ENCODE measurements at places on chromosomes 6 and 20.

- no peak overlapping the region for H3K4me3 ChIP-seq
- peaks cover 20% of the 10 kb centered on the region for H3K36me3 ChIP-seq
- H3K4me1 ChIP-seq = no peaks in the 10 kb centered on the region
Observed at GRCh38 chr20:32707691-32708581, 34.2 kb upstream of the C20orf203 start.

GRCh38 chr20:40913224-40914185 lies 115.1 kb upstream of the TOP1 start:
- H3K27ac ChIP-seq = no peak overlapping the region
- no peak overlapping the region for H3K4me3 ChIP-seq
- DNase-seq = no peak

DNA sequence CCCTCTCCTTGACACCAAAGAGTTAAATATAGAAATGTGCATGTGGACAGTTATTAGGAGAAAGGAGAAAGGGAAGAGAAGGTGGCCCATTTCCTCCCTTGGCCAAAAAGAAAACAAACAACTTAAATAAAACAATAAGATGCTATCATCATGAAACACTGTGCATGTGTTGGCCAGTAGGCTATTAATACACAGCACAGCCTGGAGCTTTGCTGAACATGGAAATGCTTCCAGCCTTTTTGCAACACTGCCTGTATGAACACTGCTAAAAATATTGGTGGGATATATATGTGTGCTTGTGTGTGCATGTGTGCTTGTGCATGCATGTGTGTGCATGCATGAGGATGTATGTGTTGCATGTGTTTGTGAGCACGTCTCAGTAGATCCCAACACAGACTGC lies 100.4 kb downstream of the LY86 start:
- no peak overlapping the region for H3K27ac ChIP-seq
- H3K4me3 ChIP-seq = no peak overlapping the region
- DNase-seq = no peak

- H3K27ac ChIP-seq = no peak overlapping the region
- no peak for DNase-seq
- H3K4me3 ChIP-seq = no peak overlapping the region
Observed at GRCh38 chr6:89042664-89043063, 37.9 kb upstream of the PNRC1 start.

- no peak overlapping the region for H3K4me3 ChIP-seq
- DNase-seq = no peak
- no peaks in the 10 kb centered on the region for H3K27me3 ChIP-seq
- no peaks in the 10 kb centered on the region for H3K36me3 ChIP-seq
Observed at GRCh38 chr6:73032586-73032985, 192.7 kb downstream of the KHDC1L start.

- no peak overlapping the region for H3K27ac ChIP-seq
- no peak for DNase-seq
- H3K27me3 ChIP-seq = no peaks in the 10 kb centered on the region
- H3K4me1 ChIP-seq = no peaks in the 10 kb centered on the region
Observed at GRCh38 chr6:74447013-74447412, 751.0 kb downstream of the CD109 start.

DNA sequence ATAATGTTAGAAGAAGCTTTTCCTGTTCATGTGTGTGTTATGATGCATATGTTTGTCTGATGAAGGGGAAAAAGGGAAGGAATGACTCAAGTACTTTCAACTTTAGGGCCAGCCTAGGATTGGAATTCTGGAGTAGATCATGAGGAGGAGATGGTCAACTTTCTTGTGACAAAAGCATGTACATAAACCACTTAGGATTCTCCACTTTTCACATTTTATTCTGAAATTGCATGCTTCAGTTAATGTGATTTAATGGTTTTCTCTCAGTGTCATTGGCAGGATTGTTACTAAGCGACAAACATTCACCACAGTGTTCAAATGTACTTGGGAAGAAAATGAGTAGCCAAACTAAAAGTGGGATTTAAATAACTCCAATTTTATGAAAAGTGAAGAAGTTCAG lies 80.1 kb downstream of the UTRN start:
- H3K4me3 ChIP-seq = no peak overlapping the region
- H3K36me3 ChIP-seq = peaks cover 5% of the 10 kb centered on the region
- no peaks in the 10 kb centered on the region for H3K27me3 ChIP-seq
- H3K4me1 ChIP-seq = peaks cover 4% of the 10 kb centered on the region

- no peaks in the 10 kb centered on the region for H3K4me1 ChIP-seq
- DNase-seq = no peak
- H3K27me3 ChIP-seq = no peaks in the 10 kb centered on the region
Observed at GRCh38 chr6:156538875-156539660, 238.1 kb upstream of the ARID1B start.

DNA sequence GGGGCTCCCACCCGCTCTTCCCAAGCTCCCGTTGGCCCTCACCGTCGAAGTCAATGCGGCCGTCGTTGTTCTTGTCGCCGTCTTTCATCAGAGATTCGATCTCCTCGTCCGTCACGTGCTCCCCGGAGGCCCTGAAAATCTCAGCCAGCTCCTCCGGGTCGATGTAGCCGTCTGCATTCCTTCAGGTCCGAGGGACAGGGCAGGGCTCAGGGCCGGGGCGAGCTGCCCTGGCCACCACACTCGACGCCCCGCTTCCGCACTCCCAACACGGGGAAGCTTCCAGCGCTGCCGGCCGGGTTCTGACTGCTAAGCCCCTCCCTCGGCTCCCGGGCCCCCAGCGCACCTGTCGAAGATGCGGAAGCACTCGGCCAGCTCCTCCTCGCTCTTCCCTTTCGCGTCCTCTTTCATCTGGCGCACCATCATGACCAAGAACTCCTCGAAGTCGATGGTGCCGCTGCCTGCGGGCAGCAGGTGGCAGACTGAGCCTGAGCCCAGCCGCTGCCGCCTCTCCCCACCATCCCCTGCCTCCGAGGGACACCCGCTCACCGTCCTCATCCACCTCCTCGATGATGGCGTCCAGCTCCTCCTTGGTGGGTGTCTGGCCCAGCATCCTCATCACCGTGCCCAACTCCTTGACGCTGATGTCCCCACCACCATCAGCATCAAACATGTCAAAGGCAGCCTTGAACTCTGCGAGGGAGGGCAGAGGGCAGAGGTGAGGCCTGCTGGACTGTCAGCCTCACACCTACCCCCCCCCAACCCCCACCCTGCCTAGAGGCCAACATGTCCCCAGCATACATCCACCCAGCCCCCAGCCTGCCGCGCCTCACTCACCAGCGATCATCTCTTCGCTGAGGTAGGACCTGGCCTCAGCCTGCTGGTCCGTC lies 2.9 kb downstream of the TNNC2 start:
- no peak overlapping the region for H3K27ac ChIP-seq
- H3K36me3 ChIP-seq = no peaks in the 10 kb centered on the region
- H3K4me1 ChIP-seq = peaks cover 5% of the 10 kb centered on the region
- DNase-seq = peak; percentile 26
- H3K27me3 ChIP-seq = peaks cover 12% of the 10 kb centered on the region
- peak overlapping the region; percentile 35 for H3K4me3 ChIP-seq

DNA sequence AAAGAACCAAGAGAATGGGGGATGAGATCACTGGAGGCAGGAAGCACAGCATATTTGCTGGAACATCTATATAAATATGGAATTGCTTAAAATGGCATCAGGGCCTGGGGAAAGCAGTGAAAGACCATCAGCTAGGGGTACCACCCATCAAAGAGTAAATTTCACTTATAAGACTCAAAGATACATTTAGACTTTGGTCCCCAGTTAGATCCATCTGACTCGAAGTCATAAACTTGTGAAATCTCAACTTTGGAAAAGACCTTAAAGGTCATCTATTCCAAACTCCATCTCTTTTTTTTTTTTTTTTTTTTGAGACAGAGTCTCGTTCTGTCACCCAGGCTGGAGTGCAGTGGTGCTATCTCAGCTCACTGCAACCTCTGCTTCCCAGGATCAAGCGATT lies 109.8 kb downstream of the UNC5CL start:
- DNase-seq = no peak
- peaks cover 3% of the 10 kb centered on the region for H3K27me3 ChIP-seq
- no peaks in the 10 kb centered on the region for H3K36me3 ChIP-seq
- H3K4me1 ChIP-seq = no peaks in the 10 kb centered on the region

GRCh38 chr6:100433726-100434435 lies 30.8 kb downstream of the SIM1 start:
- H3K4me1 ChIP-seq = no peaks in the 10 kb centered on the region
- H3K36me3 ChIP-seq = no peaks in the 10 kb centered on the region
- no peak overlapping the region for H3K27ac ChIP-seq
- DNase-seq = no peak

DNA sequence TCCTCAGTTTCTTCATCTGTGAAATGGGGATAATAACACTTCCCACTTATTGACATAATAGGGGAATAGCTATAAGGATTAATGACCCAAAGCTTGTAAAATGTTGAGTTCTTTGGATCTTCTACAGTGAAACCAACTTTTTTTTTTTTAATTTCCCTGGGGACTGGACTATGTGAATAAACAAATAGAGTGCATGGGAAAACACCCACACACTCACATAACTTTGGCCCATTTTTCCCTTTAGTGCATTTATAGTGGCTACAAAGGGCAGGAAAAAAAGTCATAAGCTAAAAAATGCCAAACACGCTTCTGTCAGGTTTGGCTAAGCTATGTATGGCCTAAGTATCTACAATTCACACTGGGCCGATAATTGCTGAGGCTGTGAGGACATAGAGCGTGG lies 406.2 kb upstream of the JAG1 start:
- H3K36me3 ChIP-seq = no peaks in the 10 kb centered on the region
- H3K27me3 ChIP-seq = no peaks in the 10 kb centered on the region
- H3K27ac ChIP-seq = no peak overlapping the region

- H3K27me3 ChIP-seq = no peaks in the 10 kb centered on the region
- H3K4me1 ChIP-seq = no peaks in the 10 kb centered on the region
- no peak overlapping the region for H3K27ac ChIP-seq
- DNase-seq = no peak
Observed at GRCh38 chr6:15143086-15143485, 102.8 kb upstream of the JARID2 start.

DNA sequence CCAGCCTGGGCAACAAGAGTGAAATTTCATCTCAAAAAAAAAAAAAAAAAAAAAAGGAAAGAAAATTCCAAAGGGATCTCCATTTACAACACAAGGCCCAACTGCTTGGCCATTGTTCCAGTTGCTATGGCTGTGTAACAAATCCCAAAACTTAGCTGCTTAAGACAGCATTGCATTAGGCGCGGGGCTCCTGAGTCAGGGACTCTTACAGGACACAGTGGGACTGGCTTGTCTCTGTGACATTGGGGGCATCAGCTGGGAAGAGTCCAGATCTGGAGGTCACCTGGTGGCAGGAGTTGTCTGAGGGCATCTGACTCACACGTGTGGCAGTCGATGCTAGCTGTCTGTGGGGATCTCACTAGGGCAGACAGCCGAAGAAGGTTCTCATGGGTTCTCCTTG lies 35.6 kb downstream of the TTLL9 start:
- peaks cover 3% of the 10 kb centered on the region for H3K27me3 ChIP-seq
- no peaks in the 10 kb centered on the region for H3K4me1 ChIP-seq
- no peak for DNase-seq

GRCh38 chr6:18432180-18432579 lies 45.0 kb downstream of the RNF144B start:
- H3K36me3 ChIP-seq = no peaks in the 10 kb centered on the region
- DNase-seq = no peak
- H3K27me3 ChIP-seq = no peaks in the 10 kb centered on the region

- H3K27ac ChIP-seq = peak overlapping the region; percentile 52
- DNase-seq = no peak
- H3K36me3 ChIP-seq = peaks cover under 1% of the 10 kb centered on the region
- peaks cover 36% of the 10 kb centered on the region for H3K4me1 ChIP-seq
- peak overlapping the region; percentile 24 for H3K4me3 ChIP-seq
- no peaks in the 10 kb centered on the region for H3K27me3 ChIP-seq
Observed at GRCh38 chr6:151374036-151374683, 17.2 kb downstream of the ZBTB2 start.

DNA sequence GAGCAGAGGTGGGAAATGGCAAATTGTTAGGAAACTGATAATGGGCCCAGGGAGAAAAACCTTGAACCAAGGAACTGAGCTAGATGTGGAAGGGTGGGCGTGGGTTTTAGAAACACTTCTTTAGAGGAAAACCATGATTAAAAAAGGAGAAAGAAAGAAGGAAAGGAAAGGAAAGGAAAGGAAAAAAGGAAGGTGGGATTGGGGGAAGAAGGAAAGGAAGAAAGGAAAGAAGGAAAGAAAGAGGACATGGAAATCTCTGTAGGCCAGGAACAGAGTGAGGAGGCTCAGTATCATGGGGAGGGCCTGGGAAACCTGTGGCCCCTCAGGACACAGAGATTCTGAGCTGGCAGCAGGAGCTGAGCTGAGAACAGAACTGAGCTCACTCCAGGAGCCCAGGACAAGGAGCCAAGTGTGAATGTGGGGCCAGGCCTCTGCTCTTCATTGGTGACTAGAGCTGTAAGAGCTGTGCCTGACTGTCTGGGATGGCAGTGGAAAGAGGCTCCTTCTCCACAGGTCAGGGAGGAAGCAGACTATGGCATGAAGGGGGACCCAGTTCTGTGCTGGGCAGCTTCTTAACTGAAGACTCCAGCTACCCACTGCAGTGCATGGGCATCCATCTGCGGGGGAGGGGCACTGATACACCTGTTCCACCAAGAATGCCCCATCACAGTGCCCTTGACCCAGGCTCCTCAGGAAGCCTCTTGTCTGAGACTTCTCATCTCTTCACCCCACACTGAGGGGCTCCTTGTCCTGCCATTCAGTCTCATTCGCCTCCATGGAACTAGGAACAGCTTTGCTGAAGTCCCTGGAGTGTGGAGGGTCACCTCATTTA lies 116.1 kb upstream of the BACH2 start:
- no peaks in the 10 kb centered on the region for H3K36me3 ChIP-seq
- H3K27me3 ChIP-seq = no peaks in the 10 kb centered on the region
- peaks cover 26% of the 10 kb centered on the region for H3K4me1 ChIP-seq
- DNase-seq = no peak

GRCh38 chr6:15796844-15797243 lies 134.0 kb upstream of the DTNBP1 start:
- H3K36me3 ChIP-seq = no peaks in the 10 kb centered on the region
- no peaks in the 10 kb centered on the region for H3K27me3 ChIP-seq
- no peak overlapping the region for H3K4me3 ChIP-seq
- DNase-seq = no peak
- no peaks in the 10 kb centered on the region for H3K4me1 ChIP-seq

Measured in effector memory CD4-positive, alpha-beta T cell (primary cell).